Activated CD4-positive, alpha-beta T cell treated with anti-CD3 and anti-CD28 coated beads, Interleukin-2, amount 50 U/mL, for 4 hours (primary cell): ENCODE measurements at places on chromosomes 4 and X.

GRCh38 chr4:38519666-38520065 lies 144.3 kb upstream of the KLF3 start:
- no peak for DNase-seq

- no peak for DNase-seq
Observed at GRCh38 chrX:96538104-96538725, 146.4 kb upstream of the DIAPH2 start.

DNA sequence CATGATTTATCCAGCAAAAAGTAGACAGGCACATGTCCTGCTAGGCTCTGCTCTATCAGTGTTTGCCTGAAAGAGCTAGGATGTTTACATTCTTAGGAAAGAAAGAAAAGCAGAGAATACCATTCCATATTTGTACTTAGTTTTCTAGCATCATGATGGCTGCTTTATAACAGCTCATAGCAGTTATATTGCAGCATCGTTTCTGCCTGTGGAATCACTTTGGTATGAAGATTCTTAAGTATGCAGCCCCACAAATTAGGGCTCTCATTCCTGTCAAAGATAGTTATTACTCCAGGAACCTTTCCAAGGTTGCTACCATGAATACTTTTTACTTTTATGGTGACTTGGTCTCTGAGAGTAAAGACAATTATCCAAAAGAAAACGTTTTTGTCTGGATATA lies 119.0 kb upstream of the MYOZ2 start:
- DNase-seq = no peak

DNA sequence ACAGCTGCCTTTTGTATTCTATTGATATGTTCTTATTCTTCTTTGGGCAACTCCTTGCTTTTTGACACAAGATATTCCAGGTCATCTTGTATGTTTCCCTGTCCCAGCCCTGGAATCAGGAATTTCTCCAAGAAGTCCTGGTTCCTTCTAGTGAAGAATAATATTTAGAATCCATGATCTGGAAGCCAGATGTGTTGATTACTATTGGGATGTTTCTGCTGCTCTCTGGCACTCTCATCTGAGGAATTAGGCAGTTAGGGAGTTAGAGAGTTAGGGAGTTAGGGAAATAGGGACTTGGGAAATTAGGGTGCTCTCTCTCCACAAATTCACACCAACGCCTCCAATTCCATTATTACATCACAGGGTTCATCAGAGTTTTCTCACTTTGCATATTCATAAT lies 191.2 kb downstream of the ZNF330 start:
- no peak for DNase-seq

DNA sequence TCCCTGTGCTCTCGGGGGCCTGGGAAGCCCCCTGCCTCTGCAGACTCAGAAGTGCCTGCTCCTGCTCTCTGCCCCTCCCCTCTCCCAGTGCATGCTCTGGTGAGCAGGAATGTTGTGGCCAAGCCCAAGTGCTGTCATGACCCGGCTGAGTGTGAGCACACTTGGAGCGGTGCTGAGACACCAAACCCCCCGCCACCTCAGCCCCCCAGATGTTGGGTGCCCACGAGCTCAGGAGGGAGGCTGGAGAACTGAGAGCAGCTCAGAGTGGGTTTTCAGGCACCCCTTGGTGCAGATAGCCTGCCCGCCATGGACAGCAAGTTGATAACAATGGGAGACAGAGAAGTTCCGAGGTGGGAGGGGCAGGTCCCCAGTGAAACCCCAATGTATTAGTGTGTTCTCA lies 477.4 kb downstream of the ACTRT1 start:
- DNase-seq = no peak

GRCh38 chr4:111717921-111718320 lies 427.3 kb upstream of the FAM241A start:
- no peak for DNase-seq

GRCh38 chr4:26938516-26938915 lies 77.9 kb downstream of the STIM2 start:
- no peak for DNase-seq

GRCh38 chrX:102155806-102156179 lies at the start of gene BEX5:
Gene BEX5, minus strand, starts transcription at chrX:102155977. Its CDS starts 1,712 bp downstream, at chrX:102154265.
- peak; percentile 48 for DNase-seq

- no peak for DNase-seq
Observed at GRCh38 chrX:23745786-23746185, 2.7 kb upstream of the ACOT9 start.

DNA sequence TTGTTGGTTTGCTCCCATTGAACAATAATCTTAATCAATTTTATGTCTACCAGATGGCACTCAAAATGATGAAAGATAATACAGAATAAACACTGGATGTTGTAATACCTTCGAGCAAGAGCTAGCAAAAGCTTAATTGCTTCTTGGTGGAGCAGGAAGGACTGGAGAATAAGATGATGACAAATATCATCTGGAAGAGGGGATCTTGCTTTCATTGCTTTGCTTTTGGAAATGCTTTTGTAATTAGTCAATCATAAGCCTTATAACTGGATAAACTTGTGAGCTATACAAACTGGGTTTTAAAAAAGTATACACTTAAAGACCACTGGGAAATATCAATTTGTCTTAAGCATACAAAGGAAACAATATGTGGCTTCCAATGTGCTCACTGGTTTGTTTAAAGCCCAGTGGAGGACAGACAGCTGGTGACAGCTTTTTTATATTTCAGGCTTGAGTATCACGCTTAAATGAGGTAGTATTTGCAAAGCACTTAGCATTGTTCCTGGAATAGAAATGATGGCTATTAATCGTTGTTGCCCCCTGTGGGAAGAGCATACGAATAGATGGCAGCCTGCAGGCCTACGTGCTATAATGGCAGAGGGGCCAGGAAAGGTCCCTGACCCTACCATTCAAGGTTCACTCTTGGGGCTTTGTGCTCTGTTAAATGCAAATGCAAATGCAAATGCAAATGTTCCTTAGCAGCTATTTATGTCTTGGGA lies 61.2 kb downstream of the TMEM150C start:
- no peak for DNase-seq

DNA sequence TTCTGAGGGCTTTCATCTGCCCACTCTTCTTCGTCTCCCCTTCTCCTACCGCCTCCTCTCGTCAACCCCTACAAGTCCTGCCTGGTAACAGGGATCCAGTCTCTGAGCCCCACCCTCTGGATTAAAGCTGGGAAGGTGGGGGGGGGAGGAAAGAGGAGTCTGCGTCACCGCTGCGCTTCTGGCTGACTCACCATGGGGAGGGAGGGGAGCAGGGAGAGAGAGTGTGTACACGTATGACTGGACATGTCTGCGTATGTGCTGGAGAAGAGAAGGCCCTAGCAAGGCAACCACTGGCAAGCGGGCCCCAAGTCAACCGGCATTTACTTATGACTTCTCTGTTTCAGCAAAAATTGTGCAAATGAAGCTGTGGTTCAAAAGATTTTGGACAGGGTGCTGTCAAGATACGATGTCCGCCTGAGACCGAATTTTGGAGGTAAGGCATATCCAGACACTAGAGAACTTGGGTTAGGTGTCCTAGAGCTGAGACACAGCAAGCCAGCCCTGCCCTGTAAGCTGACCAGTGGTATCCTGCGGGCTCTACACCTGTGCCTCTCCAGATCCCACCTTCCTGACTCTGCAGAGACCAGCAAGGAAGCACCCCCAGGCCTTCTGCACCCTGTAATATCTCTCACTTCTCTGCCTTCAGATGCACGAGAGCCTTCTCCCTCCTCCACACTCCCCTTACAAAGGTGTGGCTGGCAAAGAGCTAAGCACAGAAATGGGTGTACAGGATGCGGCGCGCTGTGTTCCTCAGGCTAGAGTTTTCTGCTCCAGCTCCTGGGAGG lies 2.5 kb downstream of the GABRQ start:
- DNase-seq = no peak

- DNase-seq = no peak
Observed at GRCh38 chr4:147581606-147582350, 35.4 kb upstream of the TMEM184C start.

- no peak for DNase-seq
Observed at GRCh38 chr4:100208459-100208858, 18.2 kb upstream of the DDIT4L start.

DNA sequence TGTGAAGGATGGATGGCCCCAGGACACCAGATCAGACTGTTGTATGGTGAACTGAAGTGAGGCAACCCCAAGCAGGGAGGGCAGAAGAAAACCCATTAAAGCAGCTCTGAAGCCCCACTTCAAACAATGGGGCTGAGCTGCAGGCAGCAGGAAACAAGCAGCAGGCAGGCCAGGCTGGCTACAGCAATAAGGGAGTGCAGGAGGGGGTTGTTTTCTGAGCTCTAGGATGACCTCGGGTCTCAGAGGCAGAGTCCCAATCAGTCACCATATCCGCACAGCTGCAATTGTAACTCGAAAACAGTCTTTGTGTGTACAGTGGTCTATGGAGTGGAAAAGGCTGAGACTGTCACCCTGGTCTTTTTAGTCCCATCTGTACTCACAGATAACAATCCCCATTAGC lies 90.4 kb downstream of the COL4A6 start:
- no peak for DNase-seq

DNA sequence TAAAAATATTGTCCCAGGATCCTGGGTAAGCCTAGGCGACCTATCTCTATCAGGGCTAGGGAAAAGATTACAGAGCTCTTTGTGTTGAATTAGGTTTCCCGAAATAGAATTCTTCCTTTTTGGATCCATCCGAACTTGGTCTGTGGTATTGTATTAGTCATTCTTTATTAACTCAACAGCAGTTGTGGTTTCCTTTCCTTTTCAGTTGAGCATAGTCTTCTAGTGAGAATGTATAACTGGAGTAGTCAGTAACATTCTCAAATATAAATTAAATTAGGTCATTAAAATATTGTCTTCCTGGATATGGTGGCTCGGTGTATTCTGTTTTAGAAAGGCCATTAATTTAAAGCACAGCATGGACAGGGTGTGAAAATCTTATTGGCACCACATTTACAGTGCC lies 520.4 kb downstream of the NLGN4X start:
- no peak for DNase-seq

- no peak for DNase-seq
Observed at GRCh38 chr4:145851511-145852201, 87.0 kb downstream of the ZNF827 start.
